ENCODE measurements at places on chromosomes 6 and 20.

DNA sequence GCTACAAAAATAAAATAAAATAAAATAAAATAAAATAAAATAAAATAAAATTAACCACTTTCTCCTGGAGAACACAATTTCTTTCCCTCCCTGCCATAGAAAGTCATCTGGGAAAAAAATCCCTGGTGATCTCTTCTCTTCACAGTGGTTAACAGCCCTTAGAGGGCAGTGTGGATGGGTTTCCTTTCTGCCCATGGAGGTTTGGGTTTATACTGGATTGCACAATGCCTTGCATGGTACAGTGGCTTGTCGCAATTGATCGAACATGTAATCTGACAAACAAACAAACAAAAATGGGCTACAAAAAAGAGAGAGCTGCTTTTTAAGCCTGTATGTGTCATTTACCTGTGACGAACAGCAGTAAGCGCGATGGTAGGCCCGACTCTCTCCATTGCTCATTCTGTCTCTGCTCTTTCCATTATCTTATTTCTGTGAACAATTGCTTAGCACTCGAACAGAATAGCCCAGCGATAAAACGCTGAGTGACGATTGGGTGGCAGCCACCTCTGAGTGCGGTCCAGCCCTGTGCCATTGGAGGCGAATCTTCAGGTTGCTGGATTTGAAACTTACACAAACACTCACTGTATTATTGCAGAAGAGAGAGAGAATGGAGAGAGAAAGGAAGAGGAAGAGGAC is 166.1 kb downstream of the CD83 start:
- no peak for DNase-seq

DNA sequence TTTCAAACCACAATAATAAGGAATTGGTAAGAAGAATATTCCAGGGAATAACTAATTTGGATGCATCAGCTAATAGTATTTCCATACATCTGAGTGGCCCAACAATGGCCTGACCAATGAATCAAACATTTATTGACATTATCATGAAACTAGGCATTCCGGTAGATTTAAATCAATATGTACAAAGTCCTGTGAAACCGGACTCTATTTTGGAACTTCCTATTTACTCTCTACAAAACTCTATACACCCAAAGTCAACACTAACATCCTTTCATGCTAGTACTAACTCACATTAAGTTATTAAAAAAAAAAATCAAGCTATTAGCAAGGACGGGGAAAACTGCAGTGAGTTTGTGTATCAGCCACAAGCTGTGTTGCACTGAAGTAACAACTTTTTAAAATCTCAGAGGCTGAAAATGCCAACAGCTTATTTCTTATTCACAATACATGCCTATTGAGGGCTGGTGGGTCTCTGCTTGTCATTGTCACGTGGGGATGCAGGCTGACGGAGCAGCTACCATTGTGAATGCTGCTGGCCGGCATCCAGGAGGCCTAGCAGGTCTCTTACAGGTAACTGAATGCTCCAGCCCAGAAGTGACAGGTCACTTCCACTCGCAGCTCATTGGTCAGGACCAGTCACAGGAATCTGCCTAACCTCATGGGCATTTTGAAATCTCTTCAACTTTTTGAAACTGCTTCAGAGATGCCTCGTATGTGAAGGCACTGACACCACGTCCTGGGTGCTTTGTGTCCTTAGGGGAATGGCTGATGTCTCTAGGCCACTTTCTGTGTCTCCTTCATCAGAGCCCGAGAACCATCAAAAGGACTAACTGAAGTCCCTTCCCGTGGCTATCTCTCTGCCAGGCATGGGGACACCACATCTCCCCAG is 76.3 kb downstream of the SLC22A23 start:
- no peak for DNase-seq

- no peak for DNase-seq
Measured at GRCh38 chr6:159169193-159169555, at the start of gene FNDC1. Gene FNDC1, plus strand, starts transcription at chr6:159169400. Its CDS starts 197 bp downstream, at chr6:159169597.

- DNase-seq, result no peak
Measured at GRCh38 chr6:64217721-64218620, 582.4 kb downstream of the PHF3 start.

- DNase-seq, result no peak
Measured at GRCh38 chr6:77656999-77657764, 4.3 kb downstream of the MEI4 start.

- DNase-seq, result no peak
Measured at GRCh38 chr6:162778603-162779002, 50.8 kb downstream of the PACRG start.

GRCh38 chr6:24778121-24778520 is 3.4 kb downstream of the GMNN start:
- DNase-seq, result no peak

DNA sequence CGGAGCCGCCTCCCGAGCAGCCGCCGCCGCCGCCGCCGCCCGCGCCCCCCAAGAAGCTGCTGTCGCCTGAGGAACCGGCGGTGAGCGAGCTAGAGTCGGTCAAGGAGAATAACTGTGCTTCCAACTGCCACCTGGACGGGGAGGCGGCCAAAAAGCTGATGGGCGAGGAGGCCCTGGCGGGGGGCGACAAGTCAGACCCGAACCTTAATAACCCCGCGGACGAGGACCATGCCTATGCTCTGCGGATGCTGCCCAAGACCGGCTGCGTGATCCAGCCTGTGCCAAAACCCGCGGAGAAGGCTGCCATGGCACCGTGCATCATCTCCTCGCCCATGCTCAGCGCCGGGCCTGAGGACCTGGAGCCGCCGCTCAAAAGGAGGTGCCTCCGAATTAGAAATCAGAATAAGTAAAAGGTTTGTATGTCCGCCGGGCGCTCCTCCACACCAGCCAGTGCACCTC is 145.2 kb downstream of the SOBP start:
- no peak for DNase-seq

GRCh38 chr6:14454473-14454775 is 336.9 kb downstream of the CD83 start:
- DNase-seq, result no peak

DNA sequence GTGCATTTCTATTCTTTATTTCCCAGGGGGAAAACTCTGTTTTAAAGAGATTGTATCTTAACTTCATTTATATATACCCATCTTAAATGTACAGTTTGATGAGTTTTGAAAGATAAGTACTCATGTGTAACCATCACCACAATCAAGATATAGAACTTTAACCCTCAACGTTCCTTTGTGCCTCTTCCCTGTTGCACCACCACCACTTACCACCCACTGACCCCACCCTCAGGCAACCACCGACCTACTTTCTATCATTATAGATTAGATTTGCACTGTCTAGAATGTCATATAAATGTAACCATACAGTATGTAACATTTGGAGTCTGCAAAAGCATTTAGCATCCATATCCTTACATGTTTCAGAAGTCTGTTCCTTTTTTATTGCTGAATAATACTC is 121.0 kb downstream of the RTN4IP1 start:
- no peak for DNase-seq

DNA sequence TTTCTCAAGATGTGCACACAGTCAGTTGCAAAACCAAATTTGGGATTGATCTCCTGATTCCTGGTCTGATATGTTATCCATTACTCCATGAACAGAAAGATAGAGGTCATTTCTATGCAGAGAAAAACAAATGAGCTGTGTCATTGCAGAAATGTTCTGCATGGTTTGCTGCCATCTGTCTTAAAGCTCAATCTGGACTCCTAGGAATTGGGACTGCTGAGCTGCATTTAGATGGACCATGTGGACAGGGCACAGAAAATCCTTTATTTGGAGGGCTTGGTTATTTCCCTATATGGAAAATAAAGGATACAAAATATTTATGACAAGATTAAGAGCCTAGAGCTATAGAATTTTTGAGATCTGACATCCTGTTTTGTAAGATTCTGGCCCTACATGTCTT is 91.3 kb downstream of the ADGRB3 start:
- DNase-seq, result no peak

DNA sequence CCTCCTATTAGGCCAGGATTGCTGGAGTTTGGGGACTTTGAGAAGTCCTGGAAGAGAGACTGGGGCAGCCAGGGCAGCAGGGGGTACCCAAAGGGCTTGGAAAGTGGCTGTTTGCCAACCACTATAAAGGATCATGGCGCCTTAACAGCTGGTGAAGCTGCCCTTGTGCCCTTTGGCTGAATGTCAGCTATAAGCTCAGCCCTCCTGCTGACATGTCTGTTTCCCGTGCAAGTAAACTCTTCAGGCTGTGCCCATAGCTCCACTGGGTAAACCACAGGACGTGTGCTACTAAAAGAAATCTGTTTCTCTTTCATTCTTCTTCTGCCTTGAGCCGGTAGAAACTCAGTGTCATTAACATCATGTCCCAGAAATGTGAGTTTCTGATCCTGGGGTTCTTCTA is 97.3 kb downstream of the CAP2 start:
- DNase-seq, result no peak

DNA sequence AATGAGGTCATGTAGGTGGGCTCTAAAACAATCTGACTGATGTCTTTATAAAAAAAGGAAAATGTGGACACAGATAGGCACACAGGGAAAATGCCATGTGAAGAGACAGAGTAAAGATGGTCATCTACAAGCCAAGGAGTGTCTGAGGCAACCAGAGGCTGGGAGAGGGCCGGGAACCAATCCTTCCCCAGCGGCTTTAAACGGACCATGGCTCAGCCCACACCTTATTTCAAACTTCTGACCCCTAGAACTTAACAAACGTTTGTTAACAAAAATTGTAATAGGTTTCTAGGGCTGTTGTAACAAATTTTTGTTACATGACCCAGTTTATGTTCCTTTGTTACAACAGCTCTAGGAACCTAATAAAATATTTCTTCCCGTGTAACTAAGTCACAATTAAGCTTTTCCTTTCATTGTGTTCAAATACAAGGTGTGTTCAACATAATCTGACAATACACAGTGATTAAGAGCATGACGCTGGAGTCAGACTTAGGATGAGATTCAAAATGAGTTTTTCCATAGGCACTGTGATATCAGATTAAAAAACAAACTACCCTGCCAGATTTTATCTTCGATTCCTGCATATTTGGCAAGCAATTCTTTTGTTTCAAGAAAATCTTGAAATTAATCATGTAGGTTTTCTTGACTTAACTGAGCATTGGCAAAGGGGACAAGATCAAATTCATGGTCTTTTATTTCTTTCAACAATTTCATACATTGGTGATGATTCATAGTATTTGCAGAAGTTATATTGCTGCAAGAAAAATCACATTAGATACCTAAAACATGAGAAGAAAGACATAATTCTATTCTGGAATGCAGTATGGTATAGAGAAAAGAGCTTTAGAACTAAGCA is 169.5 kb upstream of the RIPOR2 start:
- DNase-seq, result no peak

Measured in hippocampal formation (tissue), 2 donors.